ENCODE measurements at places on chromosomes 1 and 21.

DNA sequence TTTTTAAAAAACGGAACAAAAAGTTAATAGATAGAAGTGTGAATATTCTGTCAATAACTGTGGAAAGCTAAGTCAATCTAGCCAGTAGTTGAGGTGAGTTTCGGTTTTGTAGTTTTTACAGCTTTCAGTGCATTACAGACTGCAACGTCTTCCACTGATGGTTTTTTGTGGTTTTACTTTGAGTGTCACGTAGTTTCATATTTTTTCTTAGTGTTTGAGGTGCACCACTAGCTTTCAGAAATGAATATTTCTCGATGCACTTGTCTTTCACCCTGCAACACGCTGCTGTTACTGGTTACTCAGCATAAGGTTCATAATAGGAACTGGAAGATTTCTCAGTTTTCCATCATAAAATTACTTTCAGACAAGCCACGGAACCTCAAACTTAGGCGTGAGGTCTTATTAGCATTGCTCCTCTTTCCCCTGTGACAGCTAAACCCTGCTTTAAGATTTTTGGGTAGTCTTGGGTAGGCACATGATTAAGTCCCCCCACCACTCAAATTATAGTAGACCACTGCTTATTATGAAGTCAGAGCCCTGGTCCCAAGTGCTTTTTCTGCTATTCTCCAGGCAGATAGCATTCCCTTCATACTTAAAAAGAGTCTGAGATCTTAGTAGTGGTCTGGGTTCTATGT lies 1412.7 kb downstream of the KCNT2 start:
- DNase-seq = no peak

DNA sequence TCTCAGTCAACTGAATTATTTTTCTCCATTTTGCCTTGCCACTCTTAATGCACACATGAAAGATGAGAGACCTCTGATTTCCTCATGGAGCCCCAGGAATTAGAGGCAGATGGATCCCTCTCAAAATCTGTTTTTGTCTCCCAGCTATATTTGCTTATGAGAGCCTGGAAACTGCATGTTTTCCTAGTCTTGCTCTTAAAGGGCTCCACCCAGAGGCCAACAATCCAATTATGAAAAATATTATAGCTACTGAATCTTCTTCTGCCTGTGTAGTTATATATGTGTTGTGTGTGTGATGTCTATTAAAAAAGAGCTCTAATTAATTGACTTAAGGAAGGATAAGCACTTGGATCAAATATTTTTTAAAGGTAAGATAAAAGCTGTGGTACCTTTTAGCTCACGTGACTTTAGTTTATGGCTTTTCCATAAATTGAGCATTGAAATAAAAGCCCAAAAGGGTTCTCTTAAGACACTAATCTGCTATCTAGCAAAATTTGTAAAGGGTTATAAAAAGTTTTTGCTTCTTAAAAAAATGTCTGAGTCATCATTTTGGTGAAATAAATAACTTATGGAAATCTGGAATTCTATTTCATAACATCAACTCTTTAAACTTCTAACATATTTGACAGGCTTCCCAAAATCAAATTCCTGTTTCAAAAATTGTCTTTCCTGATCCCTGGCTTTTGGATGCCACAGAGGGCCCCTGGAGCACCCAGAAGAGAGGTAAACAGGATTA lies 31.2 kb upstream of the TSPEAR start:
- peak; percentile 52 for DNase-seq

DNA sequence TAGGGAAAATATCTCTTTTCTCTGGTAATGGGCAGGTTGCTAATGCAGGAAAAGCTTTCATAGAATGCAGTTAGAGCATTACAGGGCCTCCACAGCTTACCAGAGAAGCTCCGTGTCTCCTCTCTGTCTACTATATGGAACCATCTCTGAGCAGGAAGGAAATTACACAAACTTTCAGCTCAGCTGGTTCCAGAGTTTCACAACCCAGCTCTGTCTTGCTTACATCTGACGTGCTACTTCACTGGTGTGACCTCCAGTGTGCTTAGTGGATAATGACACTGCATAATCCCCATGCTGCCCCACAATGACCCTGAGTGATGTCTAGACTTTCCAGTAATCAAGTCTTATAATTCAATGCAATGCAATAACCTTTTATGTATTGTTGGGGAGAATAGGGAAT lies 4.3 kb upstream of the FGGY start:
- no peak for DNase-seq

- DNase-seq = no peak
Measured at GRCh38 chr1:46818591-46818990, 19.7 kb downstream of the CYP4B1 start.

- DNase-seq = no peak
Measured at GRCh38 chr1:107141491-107142126, 770 bp downstream of the NTNG1 start.

DNA sequence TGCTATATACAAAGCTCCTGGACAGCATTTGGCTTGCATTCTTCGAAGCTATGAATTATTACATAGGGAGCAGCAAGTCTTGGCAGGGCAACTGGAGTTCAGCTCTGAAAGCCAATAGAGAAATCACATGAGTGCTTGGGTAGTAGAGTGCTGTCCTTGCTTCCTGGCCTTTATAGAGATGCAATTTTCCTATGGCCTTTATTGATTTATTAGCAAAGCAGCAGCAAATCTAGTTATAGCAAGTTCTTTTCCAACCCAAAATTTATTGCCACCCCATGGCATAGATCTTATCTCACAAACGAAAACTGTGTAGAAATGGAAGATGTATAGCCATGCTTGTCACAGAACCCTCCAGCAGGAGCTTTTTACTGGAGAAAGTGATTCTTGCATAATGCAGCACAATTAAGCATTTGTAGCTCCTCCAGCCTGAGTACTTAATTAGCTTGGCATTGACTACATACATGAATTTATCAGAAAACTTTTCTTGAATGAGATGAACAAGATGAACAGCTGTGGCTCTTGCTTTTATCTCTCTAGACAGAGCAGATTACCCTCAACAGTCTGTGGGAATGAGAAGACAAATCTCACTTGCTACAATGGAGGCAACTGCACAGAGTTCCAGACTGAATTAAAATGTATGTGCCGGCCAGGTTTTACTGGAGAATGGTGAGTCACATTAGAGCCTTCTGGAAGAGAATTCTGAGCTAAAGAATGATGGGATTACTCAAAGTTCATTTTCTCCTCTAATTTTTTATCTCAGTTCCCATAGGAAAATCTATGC lies 170.1 kb downstream of the CRB1 start:
- no peak for DNase-seq

GRCh38 chr1:30962609-30963508 lies 54.3 kb upstream of the SDC3 start:
- no peak for DNase-seq

- DNase-seq = no peak
Measured at GRCh38 chr1:28028873-28029654, 59.3 kb downstream of the EYA3 start.

- no peak for DNase-seq
Measured at GRCh38 chr1:83555871-83556270, 443.1 kb downstream of the TTLL7 start.

GRCh38 chr1:200558866-200559459 lies 61.6 kb downstream of the KIF14 start:
- DNase-seq = no peak

DNA sequence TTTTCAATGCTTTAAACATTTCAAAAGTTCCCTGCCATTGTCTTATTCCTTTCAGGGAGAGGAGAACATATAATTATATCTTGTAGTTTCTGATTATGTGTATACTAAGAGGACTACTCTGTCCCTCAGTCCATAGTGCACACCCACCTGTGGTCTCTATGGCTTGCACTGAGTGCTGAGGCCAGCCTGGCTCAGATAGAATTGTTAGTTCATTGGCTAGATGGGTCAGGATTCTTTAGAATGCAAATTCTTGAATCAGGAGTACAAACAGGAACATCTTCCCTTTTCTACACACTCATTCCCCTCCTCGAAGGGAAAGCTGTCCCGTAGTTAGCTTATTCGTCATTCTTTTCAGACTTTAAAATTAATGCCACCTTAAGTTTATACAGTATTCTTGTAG lies 8.2 kb downstream of the BACH1 start:
- no peak for DNase-seq

- DNase-seq = no peak
Measured at GRCh38 chr1:61506944-61507500, 217.9 kb downstream of the TM2D1 start.

GRCh38 chr1:232227306-232227705 lies 402.6 kb downstream of the SIPA1L2 start:
- no peak for DNase-seq

DNA sequence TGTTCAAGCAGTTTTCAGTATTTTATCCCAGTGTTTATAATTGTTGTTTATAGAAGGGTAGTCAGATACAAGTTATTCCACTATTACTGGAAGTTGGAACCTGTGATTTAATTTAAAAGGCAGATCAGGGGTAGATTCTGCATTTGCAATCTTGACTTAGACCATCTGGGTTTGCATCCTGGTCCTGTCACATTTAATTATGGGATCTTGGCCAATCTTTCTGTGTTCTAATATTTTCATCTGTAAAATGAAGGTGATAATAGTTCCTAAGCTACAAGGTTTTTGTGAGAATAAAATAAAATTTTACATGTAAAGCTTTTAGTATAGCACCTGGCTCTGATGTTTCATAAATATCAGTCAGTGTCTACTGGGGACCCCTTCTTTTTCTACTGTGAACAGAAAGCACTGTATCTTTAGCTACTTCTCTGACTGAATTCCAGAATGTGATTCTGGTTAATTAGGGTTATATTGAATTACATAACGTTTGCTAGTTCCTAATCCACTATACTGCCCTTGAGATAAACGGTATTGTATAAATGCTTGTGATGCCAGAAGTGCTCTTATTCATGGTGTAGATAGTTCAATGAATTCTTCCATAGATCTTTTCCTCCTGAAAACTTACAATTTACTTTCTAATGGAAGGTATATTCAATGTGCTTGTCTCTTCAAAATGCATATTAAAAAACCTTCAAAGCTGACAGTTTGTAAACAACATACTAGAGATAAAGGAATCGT lies 131.0 kb downstream of the KCNK1 start:
- DNase-seq = no peak

GRCh38 chr1:54126271-54126815 lies 26.5 kb downstream of the CDCP2 start:
- DNase-seq = no peak

DNA sequence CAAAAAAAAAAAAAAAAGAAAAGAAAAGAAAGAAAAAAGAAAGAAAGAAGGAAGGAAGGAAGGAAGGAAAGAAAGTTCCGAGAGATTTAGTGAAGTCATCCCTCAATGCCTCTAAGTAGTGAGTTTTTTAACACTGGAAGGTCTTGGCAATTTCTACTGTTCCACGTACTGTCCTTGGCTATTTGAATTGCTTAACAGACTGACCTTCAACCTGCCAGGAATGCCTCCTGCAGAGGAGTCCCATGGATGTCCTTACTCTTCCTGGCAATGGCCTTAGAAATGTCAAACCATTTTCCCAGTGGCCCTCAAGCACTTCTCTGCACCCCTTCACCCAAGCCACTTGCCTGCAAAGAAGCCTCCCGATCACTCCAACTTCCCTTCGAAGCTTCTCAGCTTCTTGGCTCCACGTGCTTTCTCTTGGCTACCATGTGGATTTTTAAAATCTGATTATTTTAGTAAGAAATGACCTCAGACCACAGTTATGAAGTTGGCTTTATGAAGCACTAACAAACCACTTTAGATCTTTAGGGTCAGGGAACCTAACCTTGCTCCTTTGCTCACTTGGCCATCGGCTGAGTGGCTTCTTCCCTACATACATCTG lies 43.7 kb upstream of the ABCG1 start:
- no peak for DNase-seq

DNA sequence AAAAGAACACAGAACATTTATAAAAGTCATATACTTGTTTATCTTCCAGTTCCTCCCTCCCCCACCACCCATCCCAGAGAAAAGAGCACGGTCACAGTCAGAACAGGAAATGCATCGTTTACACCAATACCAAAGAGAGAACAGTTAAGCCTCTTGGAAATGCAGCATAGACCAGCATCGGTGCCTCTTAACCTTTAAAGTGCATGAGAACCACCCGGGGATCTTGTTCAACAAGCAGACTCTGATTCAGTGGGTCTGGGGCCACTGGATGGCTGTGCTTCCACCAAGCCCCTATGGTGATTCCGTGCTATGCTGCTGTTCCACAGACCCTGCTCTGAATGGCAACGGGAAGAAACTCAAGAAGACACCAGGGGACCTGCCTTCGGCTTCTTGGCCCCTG lies 19.2 kb downstream of the FAM89A start:
- no peak for DNase-seq

DNA sequence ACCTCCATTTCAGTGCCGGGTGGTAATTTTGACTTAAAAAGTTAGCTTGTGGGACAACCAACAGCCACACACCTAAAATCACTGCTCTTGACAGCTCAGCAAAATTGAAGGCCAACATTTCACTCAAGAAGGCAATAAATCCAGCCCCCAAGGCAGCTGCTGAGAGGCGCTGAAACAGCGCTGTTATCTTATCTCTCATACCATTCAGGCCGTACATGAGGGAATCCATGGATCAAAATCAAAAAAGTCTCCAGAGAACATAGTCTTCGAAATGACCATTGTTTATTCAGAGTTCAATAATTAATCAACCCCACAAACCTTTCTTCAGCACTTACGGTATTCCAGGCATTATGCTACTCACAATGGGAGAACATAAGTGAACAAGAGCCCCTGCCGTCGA lies 38.5 kb downstream of the ZBTB18 start:
- DNase-seq = no peak

GRCh38 chr1:82646336-82646735 lies 845.6 kb downstream of the ADGRL2 start:
- DNase-seq = no peak

DNA sequence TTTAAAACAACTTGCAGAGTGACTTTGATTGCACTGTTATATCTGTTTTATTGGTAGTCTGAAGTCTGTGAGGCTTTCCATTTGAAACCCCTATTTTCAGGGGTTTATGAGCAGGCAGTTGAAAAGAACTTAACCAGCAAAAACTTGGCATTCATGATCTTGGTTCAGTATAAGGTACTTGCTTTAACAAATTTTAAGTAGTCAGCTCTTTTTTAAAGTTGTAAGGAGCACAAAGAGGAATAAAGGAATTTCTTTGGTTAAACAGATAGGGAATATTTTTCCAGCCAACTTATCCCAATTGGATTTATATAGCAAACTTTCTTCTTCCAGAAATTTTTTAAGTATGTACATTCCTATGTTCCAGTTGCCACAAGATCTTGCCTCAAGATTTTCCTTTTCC lies 138.2 kb downstream of the RASAL2 start:
- DNase-seq = no peak

- DNase-seq = no peak
Measured at GRCh38 chr1:22507587-22507986, 55.7 kb upstream of the EPHA8 start.

GRCh38 chr21:43574741-43575472 lies 84.4 kb downstream of the HSF2BP start:
- DNase-seq = no peak

DNA sequence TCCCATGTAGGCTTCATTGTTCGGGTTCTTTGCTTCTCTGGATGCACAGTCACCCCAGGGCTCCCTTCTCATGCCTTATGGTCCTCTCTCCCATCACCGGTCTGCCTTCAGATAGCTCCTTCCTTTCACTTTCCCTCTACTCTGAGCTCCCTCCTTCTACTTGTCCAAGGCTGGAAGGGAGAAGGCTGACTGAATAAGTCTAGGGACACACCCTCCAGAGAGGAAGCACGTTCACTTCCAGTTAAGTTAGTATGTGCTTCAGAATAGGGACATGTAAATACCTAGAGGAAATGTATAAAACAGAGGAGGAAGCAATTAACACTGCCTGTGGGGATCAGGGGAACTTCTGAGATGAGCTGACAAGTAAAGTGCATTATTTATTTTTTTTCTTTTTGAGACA lies 23.5 kb downstream of the CXADR start:
- DNase-seq = no peak

Measured in stimulated activated naive CD4-positive, alpha-beta T cell (primary cell).